Amygdala (tissue), 56 donors: ENCODE measurements at places on chromosomes 1 and 21.
A peak's percentile ranks its signal among the peaks of the same experiment; 100 is the strongest.

GRCh38 chr1:3352299-3352951, 102.0 kb upstream of the ARHGEF16 start:
- peak; percentile 59 for DNase-seq

GRCh38 chr21:45366476-45366875, 38.5 kb upstream of the COL18A1 start:
- DNase-seq: no peak

- DNase-seq: no peak
Measured at GRCh38 chr1:207072233-207072632, 16.4 kb upstream of the C4BPB start.

DNA sequence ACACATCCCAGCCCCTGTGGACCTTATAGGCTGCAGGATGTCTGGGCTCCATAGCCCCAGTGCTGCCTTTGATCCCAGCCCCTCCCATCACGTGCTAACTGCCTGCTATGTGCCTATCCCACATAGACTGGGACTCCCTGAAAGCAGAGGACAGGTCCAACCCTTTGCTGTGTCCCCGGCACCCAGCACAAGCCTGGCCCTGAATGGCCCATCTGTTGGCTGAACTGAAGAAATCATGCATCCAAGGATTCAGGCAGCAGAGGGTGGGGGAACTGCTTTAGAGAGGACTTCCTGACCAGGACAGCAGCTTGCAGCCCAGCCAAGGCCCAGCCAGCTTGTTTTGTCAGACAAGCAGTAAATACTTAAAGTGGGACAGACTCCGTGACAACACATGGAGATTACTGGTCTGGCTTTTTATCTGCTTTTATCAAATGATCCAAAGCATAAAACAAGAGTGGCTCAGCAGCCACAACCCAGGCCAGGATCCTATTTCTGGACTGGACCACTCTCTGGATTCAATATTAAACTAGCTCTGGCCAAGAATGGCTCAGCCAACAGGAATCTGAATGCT, 69.3 kb downstream of the GLIS1 start:
- DNase-seq: no peak

- DNase-seq: no peak
Measured at GRCh38 chr1:201538612-201539551, at the start of gene NAV1. TSS of gene NAV1 (plus strand) at chr1:201539127. CDS start at chr1:201622885, 83,758 bp downstream.

DNA sequence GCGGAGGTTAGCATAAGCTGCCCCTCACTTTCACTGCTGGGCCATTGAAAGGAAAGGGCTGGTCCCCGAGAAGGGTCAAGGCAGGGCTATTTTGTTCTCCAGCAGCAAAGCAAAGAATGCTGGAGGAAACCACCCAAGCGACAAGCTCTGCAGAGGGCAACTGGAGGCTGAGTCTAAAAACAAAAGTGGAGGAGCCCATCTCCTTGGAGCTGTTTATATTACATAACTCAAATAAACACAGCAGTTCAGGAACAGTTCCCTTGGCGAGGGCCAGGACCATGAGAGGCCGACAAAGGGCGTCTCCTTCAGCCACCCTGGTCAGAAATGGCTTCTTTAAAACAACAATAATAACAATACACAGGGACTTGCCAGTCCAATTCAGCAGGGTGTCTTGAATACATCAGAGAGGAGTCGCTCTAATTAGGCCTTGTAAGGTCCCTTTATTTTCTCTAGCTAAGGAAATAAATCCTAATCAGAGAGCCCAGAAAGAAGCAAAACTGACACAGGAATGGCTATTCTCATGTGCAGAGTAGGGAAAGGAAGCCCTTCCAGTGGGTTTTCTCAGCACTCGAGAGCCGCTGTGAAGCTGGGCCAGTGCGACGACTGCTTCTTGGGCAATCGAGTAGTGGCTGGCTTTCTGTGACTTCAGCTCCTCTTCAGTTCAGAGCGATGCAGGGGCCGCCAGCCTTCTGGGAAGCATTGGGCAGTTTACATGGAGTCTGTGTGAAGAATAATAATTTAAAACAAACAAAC, 57.0 kb upstream of the TARBP1 start:
- DNase-seq: no peak

- no peak for DNase-seq
Measured at GRCh38 chr1:230084408-230085177, 17.6 kb downstream of the GALNT2 start.
